ENCODE measurements at places on chromosomes 11 and 22. TPM values are rescaled to one million over a fixed set of nuclear protein-coding genes. Genes with fewer than 3 reads are reported as not detected.

GRM5 gene
- 0.05 TPM for total RNA-seq

SCUBE2 gene
- total RNA-seq: 2.1 TPM

APOA4 gene
- 1.7 TPM for total RNA-seq

IL17REL gene
- 5.9 TPM for total RNA-seq

LRRC32 gene
- total RNA-seq: 2.9 TPM

LRRN4CL gene
- 0.80 TPM for total RNA-seq

DNA sequence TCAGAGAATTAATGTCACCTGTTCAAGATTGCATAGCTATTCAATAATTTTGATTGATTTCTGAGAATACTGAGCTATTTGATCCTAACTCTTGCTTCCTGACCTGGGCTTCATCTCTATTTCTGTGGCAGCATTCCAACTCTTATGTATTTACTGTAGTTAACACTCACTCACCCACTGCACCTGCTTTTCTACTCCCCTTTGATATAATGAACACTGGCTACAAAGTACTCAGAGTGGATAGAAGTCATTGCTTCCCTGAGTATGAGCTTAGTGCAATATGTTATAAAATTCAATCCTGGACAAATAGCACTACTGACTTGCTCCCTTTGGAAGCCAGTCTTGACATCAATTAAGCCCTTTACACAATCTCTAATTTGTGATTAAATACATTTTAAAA lies 117.2 kb downstream of the APIP start:
- H3K27ac ChIP-seq: no peak overlapping the region
- DNase-seq: no peak
- no peaks in the 10 kb centered on the region for H3K27me3 ChIP-seq
- H3K4me1 ChIP-seq: no peaks in the 10 kb centered on the region
- no peak overlapping the region for H3K4me3 ChIP-seq

DNA sequence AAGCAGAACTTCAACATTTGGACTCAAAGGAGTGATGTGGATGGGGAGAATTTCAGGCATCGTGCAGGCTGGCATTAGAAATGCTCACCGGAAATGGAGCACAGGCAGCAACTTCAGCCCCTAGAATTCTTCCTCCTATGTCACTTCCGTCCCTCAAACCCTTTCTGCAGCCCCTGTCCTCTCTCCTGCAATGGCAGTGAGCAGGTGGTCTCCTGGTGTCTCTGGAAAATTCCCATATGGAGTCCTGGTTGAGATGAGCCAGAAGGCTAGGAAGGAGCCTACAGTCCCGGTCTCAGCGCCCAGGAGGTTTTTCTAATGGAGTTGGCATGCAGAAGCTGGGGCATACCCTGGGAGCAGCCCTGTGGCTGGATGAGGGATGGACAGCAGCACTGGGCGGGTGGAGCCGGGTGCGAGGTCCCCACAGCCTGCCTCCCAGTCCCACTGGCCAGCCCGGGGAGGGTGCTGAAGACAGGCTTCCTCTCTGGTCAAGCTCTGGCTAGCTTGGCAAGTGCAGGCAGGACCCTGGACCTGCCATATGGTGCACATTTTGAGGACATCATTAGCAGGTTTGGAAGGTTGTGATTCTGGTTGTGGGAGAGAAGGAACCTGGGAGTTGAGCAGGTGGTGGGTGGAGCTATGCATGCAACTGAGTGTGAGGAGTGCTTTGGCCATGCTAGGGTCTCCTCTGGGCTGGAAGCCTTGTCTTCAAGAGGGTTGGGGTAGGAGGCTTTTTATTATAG lies 59.8 kb upstream of the B3GAT1 start:
- peaks cover 9% of the 10 kb centered on the region for H3K27me3 ChIP-seq
- H3K27ac ChIP-seq: no peak overlapping the region
- no peaks in the 10 kb centered on the region for H3K4me1 ChIP-seq
- H3K36me3 ChIP-seq: no peaks in the 10 kb centered on the region
- H3K4me3 ChIP-seq: no peak overlapping the region

GRCh38 chr11:17471501-17471900 lies 5.1 kb downstream of the ABCC8 start:
- no peak for DNase-seq
- peaks cover 18% of the 10 kb centered on the region for H3K27me3 ChIP-seq
- no peaks in the 10 kb centered on the region for H3K36me3 ChIP-seq
- H3K4me3 ChIP-seq: no peak overlapping the region
- H3K27ac ChIP-seq: no peak overlapping the region
- H3K4me1 ChIP-seq: no peaks in the 10 kb centered on the region

DNA sequence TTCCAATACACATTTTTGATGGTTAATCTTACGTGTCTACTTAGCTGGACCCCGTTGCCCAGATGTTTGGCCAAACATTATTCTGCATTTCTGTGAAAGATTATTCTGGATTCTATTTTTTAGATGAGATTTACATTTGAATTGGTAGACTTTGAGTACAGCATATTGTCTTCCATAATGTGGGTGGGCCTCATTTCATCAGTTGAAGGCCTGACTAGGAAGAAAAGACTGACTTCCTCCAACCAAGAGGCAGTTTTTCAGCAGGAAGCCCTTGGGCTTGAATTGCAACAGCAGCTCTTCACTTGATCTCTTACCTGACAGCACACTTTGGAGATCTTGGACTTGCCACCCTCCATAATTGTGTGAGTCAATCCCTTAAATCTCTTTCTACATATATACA lies 58.7 kb downstream of the FDX1 start:
- H3K27me3 ChIP-seq: no peaks in the 10 kb centered on the region
- H3K4me1 ChIP-seq: no peaks in the 10 kb centered on the region
- no peak for DNase-seq
- H3K27ac ChIP-seq: no peak overlapping the region
- H3K36me3 ChIP-seq: no peaks in the 10 kb centered on the region
- H3K4me3 ChIP-seq: no peak overlapping the region

GRCh38 chr11:9438611-9439010 lies 22.2 kb upstream of the ZNF143 start:
- H3K27ac ChIP-seq: no peak overlapping the region
- DNase-seq: no peak
- H3K36me3 ChIP-seq: peaks cover 30% of the 10 kb centered on the region
- no peak overlapping the region for H3K4me3 ChIP-seq

DNA sequence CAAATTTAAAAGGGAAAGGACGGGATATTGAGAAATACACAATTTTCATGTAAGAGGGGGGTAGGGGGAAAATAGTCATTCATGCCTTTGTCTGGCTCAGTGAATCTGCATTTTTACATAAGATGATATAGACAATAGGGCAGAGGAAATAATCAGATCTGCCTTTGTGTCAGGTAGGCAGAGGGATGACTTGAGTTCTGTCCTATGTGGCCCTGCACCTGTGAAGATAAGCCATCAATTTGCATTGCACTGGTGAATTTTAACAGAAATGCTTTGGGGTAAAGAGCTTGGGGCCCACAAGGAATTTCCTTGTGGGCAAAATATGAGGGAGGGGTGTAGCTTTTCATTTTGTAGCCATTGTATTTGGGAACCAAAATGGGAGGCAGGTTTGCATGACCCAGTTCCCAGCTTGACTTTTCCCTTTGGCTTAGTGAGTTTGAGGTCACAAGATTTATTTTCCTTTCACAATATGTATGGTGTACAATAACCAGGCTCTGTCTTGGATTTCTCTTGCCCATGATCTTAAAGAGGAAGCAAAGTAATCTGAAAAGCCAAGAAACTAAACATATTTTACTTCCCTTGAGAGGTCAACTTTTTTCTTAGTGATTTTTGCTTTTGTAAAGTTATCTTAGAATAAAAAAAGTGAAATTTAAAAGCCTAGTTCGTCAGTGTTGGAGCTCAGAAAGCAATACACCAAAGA lies 77.7 kb upstream of the SORL1 start:
- H3K27ac ChIP-seq: peak overlapping the region; percentile 7
- H3K4me1 ChIP-seq: peaks cover 26% of the 10 kb centered on the region
- no peaks in the 10 kb centered on the region for H3K27me3 ChIP-seq
- DNase-seq: no peak
- no peaks in the 10 kb centered on the region for H3K36me3 ChIP-seq
- no peak overlapping the region for H3K4me3 ChIP-seq

DNA sequence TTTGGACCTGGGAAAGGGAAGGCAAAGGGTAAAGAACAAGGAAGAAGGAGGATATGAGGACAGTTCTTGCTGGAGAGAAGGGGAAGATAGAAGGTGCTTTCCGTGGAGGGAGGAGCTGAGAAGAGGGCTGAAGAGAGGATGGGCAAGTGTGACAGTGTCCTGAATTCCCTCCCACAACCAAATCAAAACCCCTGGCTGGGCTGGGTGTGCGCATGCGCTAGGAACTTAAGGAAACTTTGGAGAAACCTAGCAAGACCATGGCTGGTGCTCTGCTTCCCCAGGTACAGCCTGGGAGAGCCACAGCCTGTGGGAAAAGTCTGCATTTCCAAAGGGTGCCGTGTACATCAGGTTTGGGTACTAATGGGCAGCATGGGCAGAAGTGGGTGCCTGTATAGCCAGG lies 29.0 kb upstream of the FJX1 start:
- H3K27me3 ChIP-seq: no peaks in the 10 kb centered on the region
- no peaks in the 10 kb centered on the region for H3K36me3 ChIP-seq
- no peak for DNase-seq

DNA sequence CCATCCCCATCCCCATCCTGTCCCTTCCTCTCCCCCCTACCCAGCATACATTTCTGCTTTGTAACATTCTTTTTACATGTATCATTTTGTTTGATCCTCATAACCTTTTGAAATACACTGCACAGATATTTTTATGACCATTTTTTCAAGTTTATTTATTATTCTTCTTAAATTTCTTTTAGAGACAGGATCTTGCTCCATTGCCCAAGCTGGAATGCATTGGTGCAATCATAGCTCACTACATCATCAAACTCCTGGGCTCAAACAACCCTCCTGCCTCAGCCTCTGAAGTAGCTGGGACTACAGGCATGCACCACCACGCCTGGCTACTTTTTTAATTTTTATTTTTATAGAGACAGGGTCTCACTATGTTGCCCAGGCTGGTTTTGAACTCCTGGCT lies 99.4 kb upstream of the AKIP1 start:
- no peaks in the 10 kb centered on the region for H3K36me3 ChIP-seq
- H3K4me1 ChIP-seq: peaks cover 48% of the 10 kb centered on the region
- no peak for DNase-seq
- H3K27me3 ChIP-seq: no peaks in the 10 kb centered on the region
- peak overlapping the region; percentile 78 for H3K27ac ChIP-seq
- H3K4me3 ChIP-seq: no peak overlapping the region
